ENCODE measurements at places on chromosomes 6 and 20. TPM values are rescaled to one million over a fixed set of nuclear protein-coding genes. Genes with fewer than 3 reads are reported as not detected.

FLRT3 gene
- 4.0 TPM for total RNA-seq

CGA gene
- total RNA-seq: not detected

CDSN gene
- total RNA-seq: not detected

DYNLRB1 gene
- total RNA-seq: 189 TPM

OLIG3 gene
- total RNA-seq: not detected

All from A172 (cell line).